ENCODE measurements at places on chromosomes 5 and 9.

DNA sequence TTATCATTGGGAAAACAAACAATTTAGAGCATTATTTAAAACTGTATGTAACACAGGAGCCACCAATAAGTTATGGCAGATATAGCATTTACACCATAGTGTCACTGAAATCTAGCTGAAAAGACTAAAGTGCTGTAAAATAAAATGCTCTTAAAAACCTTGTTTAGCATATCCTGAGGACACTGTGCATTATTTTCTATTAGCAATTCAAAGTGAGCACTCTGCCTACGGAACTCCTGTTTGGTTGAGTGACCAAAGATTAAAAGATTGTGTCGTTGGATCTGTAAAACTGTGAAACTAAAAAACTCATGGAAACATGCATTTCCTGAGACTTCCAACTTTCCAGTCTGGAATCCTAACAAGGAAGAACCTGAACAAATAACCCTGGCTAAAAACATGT is 95.9 kb upstream of the C6 start:
- DNase-seq: no peak

- DNase-seq: no peak
These were observed 52.0 kb upstream of the KLF4 start for GRCh38 chr9:107541523-107541922.

DNA sequence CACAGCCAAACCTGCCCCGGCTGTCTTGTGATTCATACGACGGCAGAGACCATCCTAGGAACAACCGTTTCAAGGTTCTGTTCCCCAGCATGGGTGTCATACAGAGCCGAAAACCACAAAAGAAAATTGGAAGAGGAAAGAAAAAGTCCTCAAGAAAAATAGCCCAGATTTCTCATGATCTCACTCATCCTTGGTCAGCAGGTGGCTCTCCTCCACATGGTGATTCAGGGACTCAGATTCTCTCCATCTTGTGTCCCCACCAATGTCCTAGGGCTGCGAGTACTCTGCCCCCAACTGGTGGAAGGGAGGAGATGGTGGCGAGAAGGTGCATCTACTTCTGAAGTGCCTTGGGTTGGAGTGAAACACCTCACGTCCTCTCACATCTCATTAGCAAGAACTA is 25.6 kb downstream of the PDZD2 start:
- no peak for DNase-seq

- no peak for DNase-seq
These were observed 16.4 kb upstream of the RUFY1 start for GRCh38 chr5:179533907-179534306.

DNA sequence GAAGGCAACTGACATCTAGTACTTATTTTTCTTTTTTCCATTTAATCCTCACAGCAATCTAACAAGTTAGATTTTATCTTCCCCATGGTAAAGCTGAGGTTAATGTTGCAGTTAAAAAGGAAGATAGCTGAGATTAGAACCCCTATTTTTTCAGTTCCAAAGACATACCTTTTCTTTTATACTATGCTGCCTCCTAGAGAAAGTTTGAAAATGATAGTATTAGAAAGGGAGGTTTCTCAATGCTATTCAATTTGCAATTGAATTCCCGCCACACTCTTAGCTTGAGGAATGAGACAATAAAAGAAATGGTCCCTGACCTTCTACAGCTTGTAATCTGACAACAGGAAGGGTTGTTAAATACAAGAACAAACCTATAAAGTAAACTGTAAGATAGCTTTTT is 195.9 kb upstream of the TRIM32 start:
- no peak for DNase-seq

GRCh38 chr5:33788922-33789566 is 102.7 kb downstream of the ADAMTS12 start:
- DNase-seq: no peak

GRCh38 chr5:116521173-116521872 is 53.3 kb downstream of the SEMA6A start:
- no peak for DNase-seq

DNA sequence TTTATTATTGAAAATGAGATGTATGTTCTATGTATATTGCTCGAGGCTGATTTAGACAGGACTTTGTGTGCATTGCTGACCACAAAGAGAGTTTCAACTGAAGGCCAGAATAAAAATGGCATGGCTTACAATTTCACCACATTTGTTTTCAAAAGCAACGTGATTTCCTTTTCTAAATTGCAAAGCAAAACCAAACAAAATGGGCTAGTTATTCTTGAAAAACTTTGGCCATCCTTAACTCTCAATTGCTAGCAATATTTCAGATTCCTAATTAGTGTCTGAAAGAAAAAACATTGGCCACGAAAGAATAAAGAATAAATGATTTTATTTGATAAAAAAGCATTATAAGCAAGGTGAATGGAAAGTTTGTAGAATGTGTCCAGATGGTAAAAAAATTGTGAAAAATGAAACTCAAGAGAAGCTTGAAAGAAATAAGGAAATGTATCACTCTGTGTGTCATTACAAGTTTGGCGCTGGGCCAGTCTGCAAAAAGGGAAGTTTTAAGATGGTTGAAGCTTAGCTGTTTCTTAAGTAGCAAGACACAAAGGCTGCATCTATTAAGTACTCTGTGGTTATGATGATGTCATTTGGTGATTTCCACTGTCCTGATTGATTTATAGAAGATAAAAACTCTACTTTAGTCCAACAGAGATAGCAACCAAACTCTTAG is 89.2 kb upstream of the PRLR start:
- no peak for DNase-seq

DNA sequence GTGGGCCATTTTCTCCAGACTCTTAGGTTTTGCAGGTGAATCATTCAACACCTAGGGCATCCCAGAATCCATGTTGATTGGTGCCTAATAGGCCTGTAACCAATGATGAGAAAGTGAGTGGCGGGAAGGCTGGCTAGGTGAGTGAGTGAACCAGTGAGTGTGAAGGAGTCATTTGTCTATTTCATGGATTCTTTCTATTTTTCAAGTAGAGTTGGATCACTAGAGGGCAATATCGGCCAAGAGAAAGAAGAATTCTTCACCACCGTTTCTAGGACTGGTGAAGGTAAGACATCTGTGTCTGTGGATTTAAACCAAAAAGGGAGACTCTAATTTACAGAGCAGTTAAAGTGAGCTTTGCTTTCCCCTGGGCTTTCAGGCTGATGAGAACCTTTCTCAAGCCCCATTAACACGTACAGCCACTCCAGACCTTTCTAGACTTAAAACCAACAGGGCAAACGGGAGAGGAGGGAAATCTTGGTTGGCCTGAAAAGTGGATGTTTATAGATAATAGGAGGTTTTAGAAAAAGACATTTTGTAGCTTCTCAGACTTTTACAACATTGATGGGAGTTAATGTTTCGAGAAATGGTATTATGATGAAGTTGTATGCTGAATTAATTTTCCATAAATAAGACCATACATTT is 114.3 kb upstream of the IL12B start:
- DNase-seq: no peak

DNA sequence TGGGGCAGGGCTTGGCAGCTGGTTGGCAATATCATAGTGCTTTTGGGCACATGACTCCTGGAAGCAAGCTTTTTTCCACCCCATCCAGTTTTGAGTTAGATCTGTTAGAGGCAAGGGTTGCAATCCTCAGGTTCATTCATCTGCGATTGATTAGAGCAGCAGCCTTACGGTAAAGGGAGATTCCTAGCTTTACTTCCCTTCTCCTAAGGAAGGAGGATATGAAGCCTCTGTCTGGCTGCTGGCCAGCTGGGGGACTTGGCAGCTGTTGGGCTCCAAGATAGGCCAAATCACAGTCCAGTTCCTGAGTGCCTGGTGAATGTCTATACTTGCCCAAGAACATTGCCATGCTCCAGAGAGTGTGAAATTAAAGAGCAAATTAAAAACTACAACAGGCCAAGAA is 113.4 kb upstream of the CCNH start:
- no peak for DNase-seq

GRCh38 chr5:62596096-62596495 is 17.5 kb downstream of the LRRC70 start:
- DNase-seq: no peak

DNA sequence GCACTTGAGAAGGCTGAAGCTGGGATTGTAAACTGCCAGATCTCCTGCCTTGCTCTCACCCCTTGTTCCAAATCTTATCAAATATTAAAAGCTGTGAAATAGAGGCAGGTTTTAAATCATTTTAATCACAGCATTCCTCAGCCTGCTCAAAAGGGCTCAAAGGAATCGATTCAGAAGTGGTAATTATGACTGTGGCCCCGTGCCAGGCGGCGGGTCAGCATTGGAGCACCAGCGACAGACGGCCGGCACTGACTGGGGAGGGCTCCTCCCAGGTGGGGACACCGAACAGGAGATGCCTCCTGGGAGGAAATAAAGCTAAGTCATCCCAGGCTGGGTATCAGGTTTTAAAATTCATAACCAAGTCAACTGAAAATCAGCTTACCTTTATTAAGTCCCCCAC is 66.7 kb downstream of the KCNIP1 start:
- no peak for DNase-seq

- DNase-seq: no peak
These were observed 655.3 kb downstream of the LRRC70 start for GRCh38 chr5:63233911-63234310.

Data from stimulated activated CD8-positive, alpha-beta memory T cell treated with anti-CD3 and anti-CD28 coated beads, Interleukin-4, amount 100 ng/mL, for 1 hour (primary cell).